Thoracic aorta (tissue), 2 donors: ENCODE measurements at places on chromosomes 1 and 21. TPM values are rescaled to one million over a fixed set of nuclear protein-coding genes. Genes with fewer than 3 reads are reported as not detected.

GRCh38 chr1:184002071-184002470, 35.5 kb downstream of the COLGALT2 start:
- DNase-seq: no peak

- no peak for DNase-seq
These were observed 18.4 kb downstream of the CD2 start for GRCh38 chr1:116772648-116773045.

DNA sequence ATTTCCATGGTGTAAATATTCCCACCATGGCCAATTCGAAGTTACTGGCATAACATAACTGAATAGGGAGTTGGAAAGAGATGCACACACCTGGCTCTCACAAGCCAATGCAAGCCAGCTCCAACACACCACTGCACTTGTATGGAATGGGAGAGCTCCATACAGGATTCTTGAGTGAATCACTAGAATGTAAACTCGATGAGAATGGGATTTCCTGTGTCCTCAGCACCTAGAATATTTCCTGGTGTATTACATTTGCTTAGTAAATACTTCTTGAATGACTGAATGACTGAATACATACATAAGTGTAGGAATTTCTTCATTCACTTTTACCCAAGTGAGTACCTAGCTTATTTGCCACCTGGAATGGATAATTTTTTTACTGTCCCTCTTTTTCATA, 16.2 kb upstream of the PPIE start:
- no peak for DNase-seq

DNA sequence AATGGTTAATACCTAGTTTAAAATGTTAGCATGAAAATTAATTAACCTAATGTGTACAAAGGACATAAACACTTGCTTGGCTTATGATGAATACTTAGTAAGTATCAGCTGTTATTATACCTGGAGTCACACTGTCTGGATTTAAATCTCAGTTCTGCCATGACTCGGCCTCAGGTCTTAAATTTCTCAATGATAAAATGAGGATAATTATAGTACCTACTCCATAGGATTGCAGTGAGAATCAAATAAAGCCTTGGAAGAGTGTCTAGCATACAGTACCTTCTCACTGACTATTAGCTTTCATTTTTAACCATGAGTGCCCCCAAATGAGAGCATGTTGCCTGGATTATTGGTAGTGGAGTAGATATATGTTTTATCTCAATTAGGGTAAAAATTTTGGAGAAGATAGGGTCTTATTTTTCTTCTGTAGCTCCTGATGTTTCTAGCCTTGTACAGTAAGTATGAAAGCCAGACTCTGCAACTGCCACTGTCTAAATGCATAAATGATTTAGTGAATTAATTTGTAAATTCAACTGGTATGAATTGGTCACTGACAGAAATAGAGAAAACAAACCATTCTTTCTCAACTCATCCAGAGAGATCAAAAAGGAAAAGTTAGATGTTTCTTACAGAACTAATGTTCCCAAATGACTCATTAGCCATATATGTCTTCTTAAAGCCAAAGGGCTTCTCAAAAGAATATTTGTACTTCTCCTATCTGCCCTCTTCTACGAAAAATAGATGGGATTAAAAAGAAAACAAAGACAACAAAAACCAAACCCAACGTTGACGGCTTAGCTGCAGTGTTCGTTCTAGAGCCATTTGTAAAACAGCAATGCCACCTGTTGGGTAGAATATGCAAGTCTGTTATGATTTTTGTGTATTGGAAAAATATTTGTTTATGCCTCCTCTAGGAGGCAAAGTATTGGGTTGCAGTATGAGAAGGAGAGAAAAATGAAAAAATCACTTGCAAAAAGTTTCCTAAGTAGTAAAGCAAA, 53.8 kb upstream of the MROH9 start:
- no peak for DNase-seq

DNA sequence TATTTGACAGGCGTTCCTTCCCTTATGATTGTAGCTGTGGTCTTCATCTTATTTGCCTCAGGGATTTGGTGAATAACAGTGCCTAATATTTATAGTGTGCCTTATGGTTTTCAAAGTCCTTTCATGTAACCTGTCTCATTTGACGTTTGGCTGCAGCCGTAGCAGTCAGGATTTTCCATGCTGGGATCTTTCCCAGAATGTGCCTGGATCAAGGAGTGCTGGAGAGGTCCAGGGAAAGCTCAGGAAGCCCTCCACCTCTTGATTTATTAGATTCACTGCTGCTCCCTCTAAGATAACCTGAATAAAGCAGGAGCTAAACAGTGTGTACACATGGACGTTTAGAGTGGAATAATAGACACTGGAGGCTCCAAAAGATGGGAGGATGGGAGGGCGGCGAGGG, 5.2 kb downstream of the C1orf21 start:
- no peak for DNase-seq

DCST1 gene
- not detected for total RNA-seq
